Right cardiac atrium (tissue), 5 donors: ENCODE measurements at places on chromosomes 2 and 18. TPM values are rescaled to one million over a fixed set of nuclear protein-coding genes. Genes with fewer than 3 reads are reported as not detected.

Gene TCF23
- total RNA-seq: 0.11 TPM

Gene TXNDC9
- 22.4 TPM for total RNA-seq

Gene PRKAG3
- not detected for total RNA-seq

DNA sequence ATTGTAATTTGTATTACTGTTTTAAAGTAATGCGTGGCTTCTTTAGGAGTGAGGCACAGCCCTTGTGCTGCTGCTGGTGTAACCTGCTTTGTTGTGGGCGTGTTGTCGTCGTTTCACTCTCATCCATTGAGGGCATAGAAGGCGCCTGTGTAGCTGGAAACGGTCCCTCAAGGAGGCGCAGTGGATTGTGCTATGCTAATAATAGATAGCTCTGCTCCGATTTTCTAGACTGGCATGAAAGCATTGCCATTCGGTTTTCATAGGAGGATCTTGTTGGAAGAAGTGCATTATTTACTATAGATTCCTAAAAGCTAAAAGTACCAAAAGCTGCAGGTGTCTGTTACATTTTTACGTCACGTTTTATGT is 17.9 kb downstream of the RAB12 start:
- no peak for DNase-seq

DNA sequence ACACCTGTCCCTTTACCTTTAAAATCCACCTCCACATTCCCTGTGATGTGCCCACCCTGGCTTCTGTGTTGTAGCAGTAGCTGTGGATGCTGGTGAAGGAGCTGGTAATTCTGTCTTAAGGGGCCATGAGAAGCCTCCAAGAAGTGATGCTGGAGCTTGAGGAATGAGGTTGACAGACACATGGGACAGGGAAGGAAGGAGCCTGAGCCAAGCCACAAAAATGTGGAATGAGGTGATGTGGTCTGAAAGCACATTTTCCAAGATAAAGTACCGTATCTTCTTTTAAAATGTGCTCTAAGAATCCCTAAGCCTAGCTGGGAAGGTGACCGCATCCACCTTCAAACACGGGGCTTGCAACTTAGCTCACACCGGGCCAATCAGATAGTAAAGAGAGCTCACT is 31.2 kb downstream of the VWA3B start:
- DNase-seq: no peak

DNA sequence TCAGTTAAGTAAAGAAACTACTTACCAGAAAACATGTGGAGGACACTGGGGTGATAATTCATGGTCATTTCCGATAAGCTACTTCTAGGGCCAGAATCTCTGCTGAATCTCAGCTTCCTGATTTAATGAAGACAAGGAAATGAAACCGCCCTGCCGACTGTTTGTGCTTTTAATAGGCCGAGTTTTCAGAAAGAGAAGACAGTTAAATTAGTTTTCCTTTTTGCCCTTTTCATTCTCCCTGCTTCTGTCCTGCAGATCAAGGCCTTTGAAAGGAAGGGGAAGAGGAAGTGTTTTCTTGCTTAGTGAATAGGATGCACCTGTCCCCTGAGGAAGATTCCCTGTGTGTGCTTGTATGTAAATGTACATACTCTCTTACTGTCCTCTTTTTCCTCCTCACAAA is 126.6 kb downstream of the SH3RF3 start:
- DNase-seq: no peak
